ENCODE measurements at places on chromosomes 2 and 18.

GRCh38 chr2:233349005-233349998, 5.0 kb upstream of the DGKD start:
- DNase-seq: peak; percentile 73

DNA sequence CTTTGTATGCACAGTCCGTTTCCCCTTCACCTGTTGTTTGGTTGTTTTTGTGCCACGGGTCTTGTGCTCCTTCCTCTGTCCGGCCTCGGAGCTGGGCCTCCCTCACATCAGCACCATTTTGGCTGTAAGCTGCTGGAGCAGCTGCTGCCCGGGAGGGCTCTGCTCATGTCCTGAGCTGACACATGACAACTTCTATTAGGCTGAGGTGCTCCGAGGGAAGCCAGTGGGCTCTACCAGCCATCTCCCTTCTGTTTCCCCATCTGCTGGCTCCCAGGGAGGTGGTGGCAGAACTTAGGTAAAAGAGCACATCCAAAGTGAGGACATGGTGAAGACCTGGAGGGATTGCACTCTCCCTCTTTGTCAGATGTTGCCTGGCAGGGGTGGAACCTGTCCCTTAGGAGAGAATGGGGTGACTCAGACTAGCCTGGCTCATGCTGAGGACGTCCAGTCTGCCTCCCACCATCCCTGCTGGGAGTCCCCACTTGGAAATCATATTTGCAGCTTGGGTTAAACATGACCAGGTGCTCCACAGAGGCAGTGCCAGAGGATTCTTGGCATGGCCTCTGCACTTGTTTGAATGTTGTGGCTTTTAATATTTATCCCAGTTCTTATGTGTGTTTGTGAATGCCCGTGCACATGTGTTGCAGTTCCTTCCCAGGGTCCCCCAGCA, 49.8 kb upstream of the TNP1 start:
- DNase-seq: no peak

GRCh38 chr2:71611781-71612527, 158.6 kb downstream of the DYSF start:
- DNase-seq: no peak

- DNase-seq: peak; percentile 60
Measured at GRCh38 chr2:43082111-43082894, 144.1 kb downstream of the ZFP36L2 start.
